ENCODE measurements at places on chromosomes 16 and 17.
A peak's percentile ranks its signal among the peaks of the same experiment; 100 is the strongest.

DNA sequence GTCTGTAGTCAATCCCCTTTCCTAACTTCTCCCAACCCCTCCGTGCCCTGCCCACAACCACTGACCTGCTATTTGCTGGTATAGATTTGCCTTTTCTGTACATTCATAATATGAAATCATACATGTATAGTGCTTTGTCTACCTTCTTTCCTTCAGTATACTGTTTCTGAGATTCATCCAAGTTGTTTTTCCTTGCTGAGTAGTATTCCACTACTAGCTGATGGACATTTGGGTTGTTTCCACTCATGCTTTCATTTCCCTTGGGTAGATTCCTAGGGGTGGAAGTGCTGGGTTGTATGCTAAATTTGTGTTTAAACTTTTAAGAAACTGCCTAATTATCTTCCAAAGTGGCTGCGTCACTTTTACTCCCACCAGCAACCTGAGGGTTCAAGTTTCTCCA lies 27.7 kb downstream of the CSNK2A2 start:
- DNase-seq: no peak

DNA sequence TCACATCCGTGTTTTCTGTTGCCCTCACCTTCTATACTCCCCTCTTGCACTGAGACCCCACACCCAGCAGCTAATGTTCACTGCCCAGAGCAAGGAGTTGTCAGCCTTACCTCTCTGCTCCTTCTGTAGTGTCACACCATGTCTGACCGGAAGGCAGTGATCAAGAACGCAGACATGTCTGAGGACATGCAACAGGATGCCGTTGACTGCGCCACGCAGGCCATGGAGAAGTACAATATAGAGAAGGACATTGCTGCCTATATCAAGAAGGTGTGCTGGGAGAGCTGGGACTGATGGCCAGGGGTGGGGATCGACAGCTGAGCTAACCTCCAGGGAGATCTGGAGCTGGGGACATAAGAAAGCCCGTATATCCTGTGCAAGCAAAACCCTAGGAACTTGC lies 3.7 kb downstream of the DYNLL2 start:
- DNase-seq: no peak

DNA sequence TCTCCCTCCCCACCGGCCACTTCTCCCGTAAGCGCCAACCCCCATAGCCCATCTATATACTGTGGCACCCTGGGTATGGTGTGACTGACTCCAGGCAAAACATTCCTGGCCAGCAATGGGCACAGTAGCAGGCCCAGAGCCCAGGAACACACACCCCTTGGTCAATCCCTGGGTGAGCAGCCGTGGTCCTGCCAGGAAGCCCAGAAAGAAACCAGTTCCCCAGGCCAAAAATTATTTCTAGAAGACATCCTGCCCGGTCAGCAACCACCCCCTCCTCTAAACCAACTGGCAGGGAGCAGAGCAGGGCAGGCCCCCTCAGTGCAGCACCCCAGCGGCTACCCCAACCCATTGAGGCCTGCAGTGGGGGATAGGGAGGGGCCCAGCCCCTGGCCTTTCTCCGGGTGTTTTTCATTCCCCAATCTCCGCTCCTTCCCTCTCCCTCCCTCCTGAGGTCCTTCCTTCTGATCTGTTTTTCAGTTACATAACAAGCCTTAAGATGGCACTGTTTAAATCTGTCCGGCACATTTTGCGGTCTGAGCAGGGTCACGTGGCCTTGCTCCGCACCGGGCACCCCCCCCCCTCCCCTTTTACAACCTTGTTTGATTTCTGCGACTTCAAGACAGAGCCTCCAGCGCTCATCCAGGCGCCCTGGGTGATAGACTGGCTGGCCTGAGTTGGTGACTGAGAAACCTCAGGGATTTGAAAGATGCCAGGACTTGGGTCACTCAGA lies 2.0 kb downstream of the NPTX1 start:
- no peak for DNase-seq

GRCh38 chr17:27413315-27413714 lies 42.9 kb upstream of the KSR1 start:
- DNase-seq: no peak

GRCh38 chr16:8867216-8867931 lies 1.4 kb downstream of the CARHSP1 start:
- DNase-seq: peak; percentile 78

GRCh38 chr16:15972046-15972868 lies 22.8 kb downstream of the ABCC1 start:
- no peak for DNase-seq

GRCh38 chr17:56465886-56466285 lies 127.6 kb upstream of the NOG start:
- DNase-seq: no peak

- no peak for DNase-seq
Observed at GRCh38 chr16:23145608-23146007, 3.6 kb downstream of the USP31 start.

All from Right ventricle myocardium inferior (tissue), 1 donor.